ENCODE measurements at places on chromosomes 16 and 17. TPM values are rescaled to one million over a fixed set of nuclear protein-coding genes. Genes with fewer than 3 reads are reported as not detected.
A peak's percentile ranks its signal among the peaks of the same experiment; 100 is the strongest.

DNA sequence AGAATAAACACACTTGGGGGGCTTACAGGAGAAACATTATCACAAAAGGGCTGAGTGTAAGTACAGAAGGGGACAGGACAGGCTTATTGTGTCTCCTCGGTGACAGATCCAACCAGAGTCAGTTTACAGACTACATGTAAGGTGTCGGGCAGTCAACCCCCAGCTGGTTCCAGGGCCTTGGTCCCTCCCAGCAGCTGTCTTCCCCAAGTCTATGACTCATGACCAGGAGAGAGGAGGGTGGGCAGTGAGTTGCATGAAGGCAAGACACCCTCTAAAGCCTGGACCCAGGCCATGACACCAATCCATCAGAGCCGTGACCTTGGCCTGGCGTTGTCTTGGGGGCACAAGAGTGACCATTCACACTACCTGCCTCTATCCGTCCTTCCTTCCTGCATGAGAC, 276.2 kb upstream of the CCL2 start:
- H3K36me3 ChIP-seq, result no peaks in the 10 kb centered on the region
- H3K4me1 ChIP-seq, result no peaks in the 10 kb centered on the region
- H3K27ac ChIP-seq, result no peak overlapping the region
- DNase-seq, result no peak
- H3K4me3 ChIP-seq, result no peak overlapping the region

CDK5RAP3 gene
- total RNA-seq, result 209 TPM

DNA sequence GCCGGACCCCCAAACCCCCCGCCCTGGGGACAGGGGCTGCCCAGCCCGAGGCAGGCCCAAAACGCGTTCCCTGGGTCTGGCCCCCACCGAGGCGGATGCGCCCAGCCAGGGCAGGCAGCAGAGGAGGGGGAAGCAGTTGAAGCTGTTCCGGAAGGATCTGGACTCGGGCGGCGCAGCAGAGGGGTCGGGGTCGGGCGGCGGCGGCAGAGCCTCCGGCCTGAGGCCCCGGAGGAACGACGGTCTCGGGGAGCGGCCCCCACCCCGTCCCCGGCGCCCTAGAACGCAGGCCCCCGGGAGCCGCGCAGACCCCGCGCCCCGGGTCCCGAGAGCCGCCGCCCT, 22.9 kb upstream of the ZFPM1 start:
- H3K36me3 ChIP-seq, result no peaks in the 10 kb centered on the region
- H3K4me1 ChIP-seq, result peaks cover 12% of the 10 kb centered on the region
- H3K27me3 ChIP-seq, result no peaks in the 10 kb centered on the region
- DNase-seq, result no peak

- no peaks in the 10 kb centered on the region for H3K27me3 ChIP-seq
- H3K27ac ChIP-seq, result peak overlapping the region; percentile 91
- peak; percentile 56 for DNase-seq
- peak overlapping the region; percentile 35 for H3K4me3 ChIP-seq
- H3K36me3 ChIP-seq, result no peaks in the 10 kb centered on the region
Measured at GRCh38 chr16:81445143-81445961, 744 bp downstream of the CMIP start.

Data from body of pancreas (tissue), 4 donors.